ENCODE measurements at places on chromosomes 1 and 21.

GRCh38 chr1:203557390-203557789 is 63.4 kb downstream of the OPTC start:
- no peak for DNase-seq

DNA sequence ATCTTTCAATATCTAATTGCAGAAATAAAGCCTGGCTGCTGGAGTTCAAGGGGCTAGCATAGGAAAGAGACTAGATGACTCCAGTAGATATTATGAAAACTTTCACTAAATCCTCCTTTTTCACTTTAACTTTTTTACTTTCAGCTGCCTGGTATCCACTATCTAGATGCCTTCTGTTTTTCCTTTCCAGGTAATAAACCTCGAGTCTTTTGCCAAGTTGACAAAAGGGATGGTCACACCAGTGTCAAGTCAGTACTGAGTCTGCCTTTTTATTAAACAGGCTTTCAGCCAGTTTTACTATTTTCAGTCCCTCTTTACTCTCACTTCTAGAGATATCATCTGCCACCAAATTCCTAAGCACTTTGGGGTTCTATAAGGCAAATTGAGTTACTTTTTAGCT is 195.6 kb downstream of the FGGY start:
- DNase-seq, result no peak

DNA sequence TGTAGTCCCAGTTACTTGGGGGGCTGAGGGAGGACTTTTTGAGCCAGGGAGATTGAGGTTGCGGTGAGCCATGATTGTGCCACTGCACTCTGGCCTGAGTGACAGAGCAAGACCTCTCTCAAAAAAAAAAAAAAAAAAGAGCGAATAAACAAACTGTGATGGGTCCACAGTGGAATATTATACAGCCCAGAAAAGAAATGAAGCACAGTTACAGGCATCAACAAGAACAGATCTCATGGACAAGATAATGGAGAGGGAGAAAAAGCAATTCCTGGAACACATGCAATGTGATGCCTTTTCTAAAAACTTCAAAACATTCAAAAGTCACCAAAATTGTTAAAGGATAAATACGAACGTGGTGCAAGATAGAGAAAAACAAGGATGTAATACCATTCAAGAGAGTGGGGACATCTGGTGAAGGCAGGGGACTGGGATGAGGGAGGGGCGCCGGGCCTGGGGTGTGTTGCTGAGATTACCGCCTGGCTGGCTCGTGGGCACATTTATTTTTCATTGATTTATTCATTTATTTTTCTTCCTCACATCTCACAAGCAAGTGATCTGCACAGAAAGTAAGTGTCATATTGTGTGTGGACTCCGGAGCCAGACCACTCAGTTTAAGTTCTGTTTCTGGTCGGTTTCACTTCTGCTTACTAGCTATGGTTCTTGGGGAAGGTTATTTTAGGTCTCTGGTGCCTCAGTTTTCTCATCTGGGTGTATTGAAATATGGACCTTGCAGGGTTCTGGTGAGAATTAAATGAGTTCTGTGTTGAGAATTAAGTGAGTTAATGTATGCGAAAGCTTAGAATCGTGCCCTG is 30.1 kb downstream of the ABCG1 start:
- no peak for DNase-seq

DNA sequence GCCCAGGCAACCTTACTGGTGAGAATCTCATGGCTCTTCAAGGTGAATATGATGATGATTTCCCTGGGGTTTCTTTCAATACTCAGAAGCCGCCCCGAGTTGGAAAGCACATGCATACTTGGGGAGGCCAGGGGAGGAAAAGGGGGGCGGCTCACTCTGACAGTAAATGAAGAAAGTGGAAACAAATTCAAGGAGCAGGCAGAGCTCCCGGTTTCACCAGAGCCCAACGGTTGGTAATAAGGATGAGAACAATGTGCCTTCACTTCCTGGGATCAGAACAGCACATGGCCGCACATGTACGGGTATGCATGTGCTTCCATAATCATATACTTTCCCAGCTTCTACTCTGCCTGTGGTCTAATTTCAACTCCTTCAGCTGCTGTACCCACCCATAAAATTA is 3.8 kb upstream of the ARHGEF2 start:
- DNase-seq, result no peak

DNA sequence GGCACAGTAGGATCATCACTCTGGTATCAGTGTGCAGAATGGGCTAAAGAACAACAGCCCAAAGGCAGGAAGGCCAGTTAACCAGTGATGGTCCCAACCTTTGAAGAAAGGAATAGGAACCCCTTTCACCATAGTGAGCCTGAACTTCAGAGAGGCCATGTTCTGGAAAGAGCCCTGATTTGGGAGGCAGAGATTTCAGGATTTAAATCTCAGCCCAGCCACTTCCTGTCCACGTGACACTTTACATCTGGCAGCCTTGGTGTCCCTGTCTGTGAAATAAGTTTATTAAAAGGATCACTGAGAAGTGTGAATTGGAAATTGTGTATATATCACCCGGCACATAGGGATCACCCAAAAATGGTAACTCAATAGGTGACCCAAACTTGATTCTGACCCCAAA is 13.0 kb downstream of the MATN1 start:
- DNase-seq, result no peak

- DNase-seq, result no peak
Measured at GRCh38 chr1:63547621-63548294, 24.4 kb downstream of the EFCAB7 start.

DNA sequence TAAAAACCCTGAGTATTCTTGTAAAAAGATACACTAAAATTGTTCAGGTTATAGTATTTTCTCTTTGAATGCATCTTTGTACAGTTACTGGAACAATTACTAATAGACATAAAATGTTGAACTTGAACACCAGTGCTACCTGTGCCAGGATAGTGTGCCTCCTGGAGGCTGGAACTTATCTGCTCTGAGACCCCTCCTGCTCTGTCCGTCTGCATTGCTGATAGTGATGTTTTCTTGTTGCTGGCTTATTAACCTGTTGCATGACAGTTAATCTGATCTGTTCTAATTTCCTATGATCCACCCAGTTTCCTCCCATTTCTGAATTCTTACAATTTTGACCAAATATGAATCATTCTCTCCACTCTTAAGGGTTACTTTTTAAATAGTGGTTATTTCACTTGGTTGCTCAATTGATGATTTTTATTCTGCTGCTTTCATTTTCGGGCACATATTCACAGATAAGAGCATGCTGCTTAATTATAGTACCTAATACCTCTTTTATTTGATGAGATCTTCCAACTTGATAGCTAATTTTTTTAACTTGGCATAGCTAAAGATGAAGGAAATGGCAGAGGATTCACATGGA is 101.4 kb downstream of the CC2D1B start:
- no peak for DNase-seq

DNA sequence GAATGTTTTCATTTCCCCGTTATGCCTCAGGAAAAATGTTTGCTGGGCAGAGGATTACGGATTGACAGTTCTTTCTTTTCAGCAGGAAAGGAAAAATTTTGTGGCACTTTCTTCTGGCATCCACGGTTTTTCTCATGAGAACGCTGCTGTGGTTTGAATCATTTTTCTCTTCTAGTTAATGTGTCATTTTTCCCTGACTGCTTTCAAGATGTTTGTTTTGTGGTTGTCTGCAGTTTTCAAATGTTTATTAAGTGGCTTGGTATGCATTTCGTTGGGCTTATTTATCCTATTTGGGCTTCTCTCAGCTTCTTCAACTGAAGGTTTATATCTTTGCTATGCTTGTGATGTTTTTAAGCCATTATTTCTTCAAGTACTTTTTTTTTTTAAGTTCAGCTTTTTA is 359.0 kb downstream of the RGS7 start:
- DNase-seq, result no peak

- no peak for DNase-seq
Measured at GRCh38 chr1:100523038-100523652, 14.8 kb upstream of the GPR88 start.

DNA sequence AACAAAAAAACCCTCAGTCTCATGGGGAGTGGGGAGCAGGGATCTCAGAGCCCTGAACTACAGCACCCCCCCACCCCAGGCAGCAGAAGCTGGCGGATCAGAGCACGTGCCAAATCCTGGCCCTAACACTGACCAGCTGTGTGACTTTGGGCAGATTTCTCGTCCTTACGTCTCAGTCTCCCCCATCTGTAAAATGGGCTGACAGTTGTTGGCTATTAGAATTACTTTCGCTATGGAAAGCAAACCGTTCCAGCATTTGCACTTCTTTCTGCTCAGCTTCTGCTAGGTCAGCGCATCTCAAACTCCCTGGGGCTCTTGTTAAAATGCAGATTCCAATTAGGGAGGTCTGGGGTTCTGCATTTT is 15.5 kb downstream of the TNFRSF8 start:
- no peak for DNase-seq

- no peak for DNase-seq
Measured at GRCh38 chr21:31938330-31939301, 65.8 kb downstream of the HUNK start.

DNA sequence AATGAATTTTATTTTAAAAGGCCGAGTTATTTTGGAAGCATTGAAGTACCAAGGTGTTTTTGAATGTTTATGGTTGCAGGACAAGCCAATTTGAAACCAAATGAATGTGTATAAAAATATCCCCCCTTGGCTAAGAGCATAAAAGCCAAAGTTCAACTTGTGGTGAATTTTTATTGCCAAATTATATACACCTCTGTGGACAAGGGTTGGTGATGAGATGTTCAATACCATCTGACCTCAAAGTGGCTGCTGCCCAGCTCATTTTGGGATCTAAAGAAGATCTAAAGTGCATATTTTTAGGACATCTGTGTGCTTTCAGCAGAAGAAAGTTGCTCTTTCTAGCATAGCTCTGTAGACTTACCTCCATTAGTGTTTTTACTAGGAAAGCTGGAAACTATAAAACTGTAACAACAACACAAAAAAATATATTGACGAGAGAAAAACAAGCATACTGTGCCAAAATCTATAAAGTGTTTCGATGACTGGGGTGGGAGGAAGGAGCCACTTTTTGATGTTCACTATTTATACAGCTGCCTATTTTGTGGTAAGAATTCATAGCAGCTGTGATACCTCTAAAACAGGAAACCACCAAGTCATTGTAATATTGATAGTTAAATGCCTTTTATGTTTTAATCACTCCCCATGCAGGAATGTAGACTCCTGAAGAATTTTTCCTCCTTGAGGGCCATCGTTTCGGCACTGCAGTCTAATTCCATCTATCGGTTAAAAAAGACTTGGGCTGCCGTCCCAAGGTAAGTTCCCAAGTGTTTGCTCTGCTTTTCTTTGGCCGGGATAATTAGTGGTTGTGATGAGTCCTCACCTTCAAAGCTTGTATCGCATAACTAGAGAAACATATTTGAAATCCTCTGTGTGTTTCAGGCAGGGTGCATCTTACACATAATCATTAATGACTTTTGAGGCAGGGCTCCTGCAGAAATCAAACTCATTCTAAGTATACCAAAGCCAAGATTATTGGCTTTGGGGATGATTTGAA is 83.2 kb downstream of the RGL1 start:
- no peak for DNase-seq

DNA sequence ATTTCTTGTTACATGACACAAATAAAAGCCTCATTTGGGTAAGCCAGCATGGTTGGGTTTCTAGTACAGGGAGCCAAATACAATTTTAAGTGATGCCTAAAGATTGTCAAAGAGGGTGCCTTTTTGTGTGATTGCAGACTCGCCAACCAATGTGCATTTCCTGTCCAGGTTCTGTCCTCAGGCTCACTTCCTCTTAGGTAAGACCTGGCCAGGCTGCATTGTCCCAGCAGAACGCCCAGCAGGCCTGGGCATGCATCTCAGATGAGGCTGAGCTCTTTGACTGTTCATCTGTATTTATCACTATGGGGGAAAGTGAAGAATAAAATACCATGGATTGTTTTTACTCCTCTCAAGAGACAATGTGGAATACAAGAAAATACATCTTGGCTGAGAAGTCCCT is 49.7 kb downstream of the KCNC4 start:
- no peak for DNase-seq

GRCh38 chr1:37728416-37728815 is 36.1 kb downstream of the CDCA8 start:
- no peak for DNase-seq

- peak; percentile 99 for DNase-seq
Measured at GRCh38 chr1:155859234-155859829, at the start of gene SYT11. Gene SYT11, plus strand, starts transcription at chr1:155859567. Its CDS starts 195 bp downstream, at chr1:155859762.

DNA sequence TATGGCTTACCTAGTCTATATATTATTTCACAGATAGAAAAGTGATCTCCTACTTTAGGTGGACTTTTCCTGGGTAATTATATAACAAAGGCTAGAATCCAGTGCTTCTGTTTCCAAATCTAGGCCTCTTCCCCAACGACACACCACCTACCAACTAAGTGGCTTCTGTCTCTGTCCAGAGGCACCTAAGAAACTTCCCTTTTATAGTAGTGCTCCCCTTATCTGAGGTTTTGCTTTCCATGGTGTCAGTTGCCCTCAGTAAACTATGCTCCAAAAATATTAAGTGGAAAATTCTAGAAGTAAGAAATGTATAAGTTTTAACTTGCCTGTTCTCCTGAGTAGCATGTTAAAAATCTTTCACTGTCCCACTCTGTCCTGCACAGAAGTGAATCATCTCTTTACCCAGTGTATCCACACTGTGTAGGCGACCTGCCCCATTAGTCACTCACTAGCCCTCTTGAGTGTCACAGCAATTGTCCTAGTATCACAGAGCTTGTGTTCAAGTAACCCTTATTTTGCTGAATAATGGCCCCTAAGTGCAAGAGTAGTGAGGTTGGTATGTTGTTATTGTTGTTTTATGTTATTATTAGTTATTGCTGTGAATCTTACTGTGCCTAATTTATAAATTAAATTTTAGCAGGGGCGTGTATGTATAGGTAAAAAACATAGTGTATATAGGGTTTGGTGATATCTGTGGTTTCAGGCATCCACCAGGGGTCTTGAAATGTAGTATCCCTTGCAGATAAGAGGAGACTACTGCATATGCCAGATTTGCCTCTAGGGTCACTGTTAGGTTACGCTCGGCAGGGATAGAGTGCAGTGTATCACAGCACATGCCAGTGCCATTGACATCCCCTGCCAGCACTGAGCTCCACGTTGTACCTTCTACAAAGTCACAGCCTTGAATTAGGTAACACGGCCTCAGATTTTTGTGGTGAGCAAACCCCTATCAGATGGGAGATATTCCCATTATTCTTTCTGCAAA is 14.7 kb upstream of the CD53 start:
- DNase-seq, result no peak

GRCh38 chr1:24878775-24879742 is 51.0 kb downstream of the RUNX3 start:
- DNase-seq, result no peak

DNA sequence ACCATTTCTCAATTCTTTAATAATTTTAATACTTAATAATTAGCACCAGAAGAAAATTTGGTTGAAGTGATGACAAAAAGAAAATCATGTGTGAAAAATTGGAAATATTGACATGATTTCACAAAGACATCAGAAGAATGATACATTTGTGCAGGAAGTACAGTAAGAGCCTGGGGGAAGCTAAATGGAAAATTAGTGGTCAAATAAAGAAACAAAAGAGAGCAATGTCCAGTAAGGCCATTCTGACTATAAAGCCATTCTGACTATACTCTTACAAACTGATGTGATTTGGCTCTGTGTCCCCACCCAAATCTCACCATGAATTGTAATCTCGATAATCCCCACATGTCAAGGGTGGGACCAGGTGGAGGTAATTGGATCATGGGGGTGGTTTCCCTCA is 48.6 kb upstream of the KCNE1 start:
- no peak for DNase-seq
